Epithelial cell of prostate (primary cell): ENCODE measurements at places on chromosomes 12 and 14.

- DNase-seq, result no peak
Observed at GRCh38 chr12:3530548-3530947, 39.5 kb downstream of the PRMT8 start.

- DNase-seq, result no peak
Observed at GRCh38 chr12:64253356-64253755, 31.3 kb upstream of the KICS2 start.

GRCh38 chr14:29895591-29896083 is 32.0 kb downstream of the PRKD1 start:
- no peak for DNase-seq

GRCh38 chr14:65000898-65001591 is 14.3 kb downstream of the FNTB start:
- no peak for DNase-seq

DNA sequence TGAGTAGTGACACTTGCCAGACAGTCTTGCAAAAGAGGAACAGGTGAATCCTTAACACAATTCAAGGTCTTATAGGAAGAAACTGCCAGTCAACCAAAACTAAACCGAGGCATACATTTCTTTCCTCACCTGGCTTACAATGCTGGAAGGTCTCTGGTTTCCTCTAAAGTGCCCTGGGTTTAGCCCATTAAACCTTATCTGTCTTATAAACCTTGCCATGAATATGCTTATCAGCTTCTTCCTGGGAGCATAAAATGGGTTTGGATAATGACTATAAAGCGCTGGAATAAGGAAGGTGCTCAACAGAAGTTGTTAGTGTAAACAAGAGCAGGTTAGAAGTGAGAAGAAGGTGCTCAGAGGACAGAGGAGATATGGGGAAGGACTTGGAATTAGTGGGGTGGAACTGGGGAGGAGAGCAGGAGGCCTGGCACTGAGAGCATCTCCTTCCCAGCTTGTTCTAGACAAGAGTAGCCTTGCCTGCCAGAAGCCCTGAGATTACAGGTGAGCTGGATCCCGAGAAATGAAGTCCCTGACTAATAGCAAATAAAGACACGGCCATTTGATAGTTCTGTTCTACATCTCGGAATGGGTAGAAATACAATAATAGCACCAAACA is 14.1 kb upstream of the GPRC5A start:
- no peak for DNase-seq

DNA sequence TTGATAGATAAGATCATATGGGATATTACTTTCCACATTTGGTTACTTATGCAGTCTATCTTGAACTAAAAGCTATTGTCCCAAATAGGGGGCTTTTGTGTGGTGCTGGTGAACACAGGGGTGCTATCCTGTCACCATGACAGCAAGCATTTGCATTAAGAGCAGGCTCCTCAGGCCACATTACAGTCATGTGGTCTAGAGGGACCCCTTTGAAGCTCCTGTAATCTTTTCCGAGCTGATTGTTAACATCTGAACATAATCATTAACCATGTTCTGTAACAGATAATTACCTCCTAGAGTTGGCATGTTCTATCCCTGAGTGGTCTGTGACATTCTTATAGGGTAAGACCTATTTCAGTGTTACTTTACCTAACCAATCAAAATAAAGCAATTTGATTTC is 178.8 kb downstream of the KTN1 start:
- no peak for DNase-seq

- DNase-seq, result no peak
Observed at GRCh38 chr12:91289906-91290305, 107.3 kb upstream of the DCN start.

DNA sequence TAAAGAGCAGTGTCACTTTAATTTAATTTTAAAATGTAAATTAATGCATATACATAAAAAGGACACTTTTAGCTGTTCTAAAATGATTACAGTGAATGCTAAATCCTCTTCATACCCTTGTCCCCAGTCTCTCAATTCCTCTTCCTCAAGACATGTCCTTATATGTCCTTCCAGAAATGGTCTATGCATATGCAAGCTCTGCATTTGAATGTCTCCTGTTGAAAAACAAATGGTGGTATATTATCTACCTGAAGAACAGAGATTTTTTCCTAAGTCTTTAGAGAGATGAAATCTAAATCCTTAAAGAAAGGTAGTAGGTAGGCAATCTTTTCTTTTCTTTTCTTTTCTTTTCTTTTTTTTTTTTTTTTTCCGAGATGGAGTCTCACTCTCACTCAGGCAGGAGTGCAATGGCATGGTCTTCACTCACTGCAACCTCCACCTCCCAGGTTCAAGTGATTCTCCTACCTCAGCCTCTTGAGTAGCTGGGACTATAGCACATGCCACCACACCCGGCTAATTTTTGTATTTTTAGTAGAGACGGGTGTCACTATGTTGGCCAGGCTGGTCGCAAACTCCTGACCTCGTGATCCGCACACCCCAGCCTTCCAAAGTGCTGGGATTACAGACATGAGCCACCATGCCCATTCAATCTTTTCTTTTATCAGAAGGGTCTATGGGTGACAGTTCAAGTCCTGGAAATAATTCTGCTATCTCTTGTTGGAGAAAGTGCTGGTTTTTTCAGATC is 180.5 kb downstream of the PRKCH start:
- DNase-seq, result no peak

DNA sequence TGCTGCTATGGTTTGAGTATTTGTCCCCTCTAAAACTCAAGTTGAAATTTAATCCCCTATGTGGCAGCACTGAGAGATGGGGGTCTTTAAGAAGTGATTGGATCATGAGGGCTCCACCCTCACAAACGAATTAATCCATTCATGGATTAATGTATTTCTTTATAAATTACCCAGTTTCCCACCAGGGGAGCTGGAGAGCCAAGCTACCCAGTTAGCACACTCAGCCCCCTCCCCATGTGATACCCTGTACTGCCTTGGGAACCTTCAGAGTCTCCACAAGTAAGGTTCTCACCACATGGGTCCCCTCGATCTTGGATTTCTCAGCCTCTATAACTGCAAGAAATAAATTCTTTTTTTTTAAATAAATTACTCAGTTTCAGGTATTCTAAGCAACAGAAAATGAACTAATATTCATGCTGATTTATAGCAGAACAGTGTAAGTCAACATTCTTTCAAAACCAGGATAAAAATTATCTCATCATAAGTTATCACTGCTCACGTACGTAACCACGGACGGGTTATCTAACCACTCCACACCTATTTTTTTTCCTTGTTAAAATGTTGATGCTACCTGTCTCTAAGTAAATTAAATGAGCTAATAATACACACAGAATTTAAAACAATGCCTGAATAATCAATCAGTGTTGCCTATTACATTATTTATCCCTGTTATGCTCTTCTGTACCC is 3.6 kb downstream of the NAP1L1 start:
- no peak for DNase-seq

GRCh38 chr12:132686825-132687210 is 324 bp downstream of the POLE start:
- no peak for DNase-seq

GRCh38 chr12:66500091-66500490 is 178.8 kb downstream of the GRIP1 start:
- no peak for DNase-seq

GRCh38 chr12:113485330-113485729 is 13.7 kb upstream of the LHX5 start:
- no peak for DNase-seq

DNA sequence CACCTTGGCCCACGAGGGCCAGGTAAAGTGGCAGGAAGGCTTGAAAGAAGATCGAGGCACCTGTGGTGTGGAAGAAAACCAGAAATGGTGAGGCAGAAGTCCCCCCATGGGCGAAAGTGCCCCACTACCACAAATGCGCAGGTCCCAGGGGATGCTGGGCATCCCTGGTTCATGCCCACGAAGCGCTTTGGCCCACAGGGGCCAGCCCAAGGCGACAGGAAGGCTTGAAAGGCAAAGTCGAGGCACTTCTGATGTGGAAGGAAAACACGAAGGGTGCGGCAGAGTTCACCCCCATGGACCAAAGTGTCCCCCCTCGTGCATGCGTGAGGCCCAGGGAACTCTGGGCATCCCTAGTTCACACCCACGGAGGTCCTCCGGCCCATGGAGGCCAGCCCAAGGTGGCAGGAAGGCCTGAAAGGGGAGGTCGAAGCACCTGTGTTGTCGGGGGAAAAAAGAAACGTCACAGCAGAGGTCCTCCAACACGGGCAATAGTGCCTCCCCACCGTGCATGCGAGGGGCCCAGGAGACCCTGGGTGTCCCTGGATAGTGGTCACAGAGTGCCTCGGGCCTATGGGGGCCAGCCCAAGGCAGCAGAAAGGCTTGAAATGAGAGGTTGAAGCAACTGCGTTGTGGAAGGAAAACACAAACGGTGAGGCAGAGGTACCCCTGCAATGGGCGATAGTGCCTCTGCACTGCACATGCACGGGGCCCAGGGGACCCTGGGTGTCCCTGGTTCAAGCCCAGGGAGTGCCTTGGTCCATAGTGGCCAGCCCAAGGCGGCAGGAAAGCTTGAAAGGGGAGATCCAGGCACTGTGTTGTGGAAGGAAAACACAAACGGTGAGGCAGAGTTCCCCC is 373.9 kb downstream of the ALG10 start:
- no peak for DNase-seq

DNA sequence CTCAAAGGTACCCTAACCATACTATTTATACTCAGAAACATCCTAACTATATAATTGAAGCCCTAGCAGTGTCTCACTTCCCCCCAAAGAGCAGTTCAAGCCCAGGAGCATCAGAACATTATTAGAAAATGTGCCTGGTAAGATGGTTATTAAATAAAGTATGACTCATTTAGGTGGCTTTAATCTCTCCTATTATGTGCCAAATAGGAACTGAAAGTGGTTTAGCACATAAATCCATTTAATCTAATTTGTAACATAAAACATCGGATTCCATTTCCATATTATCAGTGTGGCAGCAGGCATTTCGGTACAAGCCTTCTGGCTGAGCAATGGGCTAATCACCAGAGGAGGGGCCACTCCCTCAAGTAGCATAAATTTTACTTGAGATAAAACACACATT is 395.2 kb upstream of the TMTC1 start:
- DNase-seq, result no peak

DNA sequence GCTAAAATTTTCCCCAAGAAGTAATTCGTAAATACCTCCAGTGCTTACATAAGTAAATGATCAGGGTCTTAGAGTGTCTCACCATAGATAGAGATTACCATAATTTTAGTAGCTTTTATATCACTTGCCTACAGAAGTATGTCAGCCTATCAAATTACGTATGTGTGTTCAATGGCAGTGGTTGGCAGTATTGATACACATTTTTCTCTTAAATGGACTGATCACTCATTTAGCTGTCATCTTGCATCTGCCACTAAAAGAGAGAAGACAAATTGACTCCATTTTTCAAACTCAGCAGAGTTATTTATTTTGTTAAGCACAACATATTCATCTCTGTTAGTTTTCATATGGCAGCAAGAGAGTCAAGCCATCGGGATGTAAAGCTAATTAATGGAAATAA is 413.1 kb upstream of the CLEC14A start:
- no peak for DNase-seq

DNA sequence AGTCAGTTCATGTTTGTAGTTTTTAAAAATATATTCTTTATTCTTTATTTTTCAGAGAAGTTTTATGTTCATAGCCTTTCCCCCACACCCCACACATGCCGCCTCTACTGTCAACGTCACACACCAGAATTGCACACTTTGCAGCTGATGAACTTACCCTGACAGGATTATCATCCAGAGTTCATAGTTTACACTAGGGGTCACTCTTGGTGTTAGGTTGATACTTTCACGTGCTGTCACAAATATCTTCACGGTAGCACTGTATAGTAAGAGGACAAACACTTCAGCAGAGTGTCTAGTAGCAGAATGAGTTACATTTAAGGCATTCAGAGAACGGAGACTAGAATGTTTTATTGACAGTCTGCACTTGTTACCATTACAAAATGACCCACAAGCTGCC is 5.1 kb downstream of the DPPA3 start:
- no peak for DNase-seq

GRCh38 chr14:21033133-21033698 is 1.4 kb downstream of the RNASE13 start:
- no peak for DNase-seq

GRCh38 chr12:81461163-81461562 is 298.0 kb downstream of the PPFIA2 start:
- DNase-seq, result no peak
